ENCODE measurements at places on chromosomes 5 and 9.

DNA sequence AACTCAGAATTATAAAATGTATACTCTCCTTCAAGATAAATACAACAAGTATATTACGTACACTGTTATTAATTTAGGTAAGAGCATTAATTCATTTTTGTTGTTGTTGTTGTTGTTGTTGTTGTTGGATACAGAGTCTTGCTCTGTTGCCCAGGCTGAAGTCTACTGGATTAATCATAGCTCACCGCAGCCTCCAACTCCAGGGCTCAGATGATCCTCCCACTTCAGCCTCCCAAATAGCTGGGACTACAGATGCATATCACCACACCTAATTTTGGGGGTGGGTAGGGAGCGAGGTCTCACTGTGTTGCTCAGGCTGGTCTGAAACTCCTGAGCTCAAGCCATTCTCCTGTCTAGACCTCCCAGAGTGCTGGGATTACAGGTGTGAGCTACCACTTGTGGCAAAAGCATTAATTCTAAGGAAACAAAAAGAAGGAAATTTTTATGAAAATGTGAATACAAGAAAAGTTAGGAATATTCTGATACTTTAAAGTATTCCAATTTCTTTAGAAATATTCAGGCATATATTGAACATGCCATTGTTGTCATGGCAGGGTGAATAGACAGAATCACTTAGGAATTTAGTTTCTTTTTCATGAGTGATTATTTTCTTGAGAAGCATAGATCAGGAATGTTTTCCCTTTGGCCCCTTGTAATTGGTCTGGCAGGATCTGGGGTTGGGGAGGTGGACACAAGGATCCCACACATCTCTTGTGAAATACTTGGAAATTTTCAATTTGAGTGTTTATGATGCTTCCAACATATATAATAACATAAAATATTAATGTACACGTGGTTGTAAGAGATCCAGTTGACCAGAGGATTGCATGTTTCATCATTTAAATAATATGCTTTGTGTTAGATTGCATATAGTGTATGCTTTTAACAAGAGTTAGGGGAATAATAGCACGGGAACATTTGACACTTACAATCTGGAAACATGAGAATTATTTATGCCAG is 263.6 kb downstream of the FANCC start:
- no peak for DNase-seq

DNA sequence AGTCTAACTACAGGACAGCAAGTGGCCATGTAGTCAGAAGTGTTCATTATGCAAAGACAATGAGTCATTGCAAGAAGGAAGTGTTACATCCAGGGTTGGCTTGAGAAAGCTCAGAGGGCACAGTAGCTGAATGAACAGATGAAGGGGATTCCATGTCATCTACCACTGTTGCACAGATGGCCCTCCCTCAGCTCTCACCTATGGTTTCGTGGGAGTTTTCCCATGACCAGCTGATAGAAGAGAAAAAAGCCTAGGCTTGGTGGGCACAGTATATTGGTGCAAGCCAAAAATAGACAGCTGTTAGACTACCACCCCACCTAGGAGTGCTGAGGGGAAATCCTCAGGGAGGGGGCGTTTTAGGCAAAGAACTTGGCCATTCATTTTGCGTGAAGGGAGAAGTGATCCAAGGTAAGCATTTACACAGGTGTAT is 217.0 kb downstream of the DMRT2 start:
- DNase-seq, result no peak

- no peak for DNase-seq
Observed at GRCh38 chr5:134948911-134949310, 18.8 kb upstream of the CATSPER3 start.

- DNase-seq, result no peak
Observed at GRCh38 chr5:124277767-124278545, 468.5 kb downstream of the ZNF608 start.

GRCh38 chr5:151151793-151152192 is 5.8 kb downstream of the ANXA6 start:
- DNase-seq, result no peak

DNA sequence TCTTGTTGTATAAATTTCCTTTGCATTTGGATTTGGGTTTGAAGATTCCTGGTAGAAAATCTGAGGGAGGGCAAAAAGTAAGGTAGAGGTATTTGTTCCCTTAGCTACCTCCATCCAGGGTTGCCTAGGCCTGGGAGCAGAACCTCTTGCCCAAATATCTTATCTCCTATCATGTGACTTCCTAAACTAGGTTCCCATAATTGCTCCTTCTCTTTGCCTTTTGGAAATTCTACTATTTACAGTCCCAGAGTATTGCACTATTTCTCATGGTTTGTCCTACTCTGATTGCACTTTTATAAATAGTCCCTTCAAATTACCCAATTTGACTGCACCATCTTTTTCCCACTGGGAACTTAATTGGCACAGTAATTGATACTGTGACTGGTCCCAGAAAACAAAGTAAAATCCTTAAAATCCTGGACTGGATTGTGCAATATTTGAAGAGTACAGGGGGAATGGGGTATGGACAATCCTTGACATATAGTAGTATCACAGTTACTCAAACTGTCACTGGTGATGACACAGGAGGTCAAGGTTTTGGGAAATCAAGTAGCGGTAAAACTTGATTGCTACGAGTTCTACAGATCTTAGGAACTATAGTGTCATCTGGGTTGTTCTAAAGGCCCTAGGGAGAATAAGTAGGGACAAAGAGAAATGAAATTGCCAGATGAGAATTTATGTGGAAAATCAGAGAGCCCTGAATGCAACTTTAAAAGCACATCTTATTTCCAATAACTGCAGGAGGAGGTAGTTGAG is 31.5 kb upstream of the TMED7 start:
- no peak for DNase-seq

DNA sequence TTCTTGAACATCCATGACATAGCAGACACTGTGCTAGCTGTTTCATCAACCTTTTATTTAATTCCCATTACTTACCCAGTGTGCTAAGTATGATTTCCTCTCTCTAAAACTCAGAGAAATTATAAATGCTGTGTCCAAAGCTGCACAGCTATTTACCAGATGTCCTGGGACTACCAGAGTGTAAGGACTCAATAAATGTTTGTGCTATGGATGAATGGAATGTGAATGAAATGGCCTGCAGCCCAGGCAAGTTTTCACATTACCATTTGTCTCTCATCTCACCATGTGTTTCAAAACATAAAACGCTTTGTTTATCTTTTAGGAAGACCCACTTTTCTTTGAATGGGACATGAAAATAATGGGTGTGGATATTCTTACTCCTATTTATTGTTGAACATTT is 96.2 kb downstream of the ARHGEF28 start:
- DNase-seq, result no peak

GRCh38 chr5:59790376-59790775 is 103.2 kb downstream of the PDE4D start:
- DNase-seq, result no peak

DNA sequence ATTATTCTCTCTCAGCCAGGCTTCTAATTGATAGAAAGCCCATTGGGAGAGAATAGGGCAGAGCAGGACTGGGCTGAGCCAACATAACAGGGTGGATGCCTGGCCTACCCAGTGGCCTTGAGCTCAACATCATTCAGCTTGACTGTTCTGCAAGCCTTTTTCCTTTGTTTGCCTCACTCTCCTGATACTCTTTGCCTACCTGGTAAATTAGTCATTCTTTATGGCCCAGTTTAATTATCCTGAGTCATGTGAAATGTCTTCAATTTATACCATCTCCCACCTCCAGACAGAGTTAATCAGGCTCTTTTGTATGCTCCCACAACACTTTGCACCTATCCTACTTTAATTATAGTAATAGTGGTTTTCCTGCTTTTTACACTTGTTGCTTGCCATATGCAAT is 13.6 kb downstream of the GLRA1 start:
- no peak for DNase-seq

GRCh38 chr9:83043597-83043996 is 19.3 kb downstream of the RASEF start:
- DNase-seq, result no peak

DNA sequence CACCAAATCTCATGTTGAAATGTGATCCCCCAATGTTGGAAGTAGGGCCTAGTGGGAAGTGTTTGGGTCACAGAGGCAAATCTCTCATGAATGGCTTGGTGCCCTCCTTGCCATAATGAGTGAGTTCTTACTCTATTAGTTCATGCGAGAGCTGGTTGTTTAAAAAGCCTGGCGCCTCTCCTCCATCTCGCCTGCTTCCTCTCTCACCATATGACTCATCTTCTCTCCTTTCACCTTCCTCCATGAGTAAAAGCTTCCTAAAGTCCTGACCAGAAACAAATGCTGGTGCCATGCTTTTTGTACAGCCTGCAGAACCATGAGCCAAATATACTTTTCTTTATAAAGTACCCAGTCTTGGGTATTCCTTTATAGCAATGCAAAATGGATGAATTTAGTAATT is 20.9 kb upstream of the ARHGAP26 start:
- no peak for DNase-seq

DNA sequence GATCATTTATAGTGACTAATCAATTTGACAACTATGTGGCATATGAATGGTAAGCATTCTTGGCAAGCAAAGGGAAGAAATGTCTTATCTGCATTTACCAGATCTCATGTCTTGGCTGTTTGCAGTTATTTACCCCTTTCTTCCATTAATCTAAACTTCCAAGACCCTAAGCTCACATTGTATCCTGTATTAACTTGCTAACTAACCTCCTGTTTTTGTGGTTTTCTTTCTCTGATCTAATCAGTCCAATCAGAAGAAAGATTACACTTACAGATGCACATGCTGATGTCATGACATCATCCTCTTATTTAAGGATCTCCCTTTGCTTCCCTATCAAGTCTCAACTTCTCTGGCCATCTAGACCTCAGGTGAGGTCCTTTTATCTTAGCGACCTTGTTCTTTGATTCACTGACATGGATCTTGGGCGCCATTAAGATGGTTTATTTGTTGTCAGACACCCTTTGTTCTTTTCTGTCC is 95.5 kb downstream of the F2RL2 start:
- DNase-seq, result no peak

GRCh38 chr5:40551496-40552491 is 127.9 kb upstream of the PTGER4 start:
- DNase-seq, result no peak

- no peak for DNase-seq
Observed at GRCh38 chr5:1201327-1202025, at the start of gene SLC6A19. SLC6A19 (plus strand) TSS chr5:1201595; CDS start chr5:1201651, 56 bp downstream.

GRCh38 chr5:97508864-97509263 is 325.8 kb upstream of the RIOK2 start:
- DNase-seq, result no peak

Data from left forelimb (tissue), 1 donor.